ENCODE measurements at places on chromosomes 3 and 15. TPM values are rescaled to one million over a fixed set of nuclear protein-coding genes. Genes with fewer than 3 reads are reported as not detected.

GRCh38 chr3:5011555-5012256, 32.5 kb downstream of the BHLHE40 start:
- DNase-seq = no peak

DNA sequence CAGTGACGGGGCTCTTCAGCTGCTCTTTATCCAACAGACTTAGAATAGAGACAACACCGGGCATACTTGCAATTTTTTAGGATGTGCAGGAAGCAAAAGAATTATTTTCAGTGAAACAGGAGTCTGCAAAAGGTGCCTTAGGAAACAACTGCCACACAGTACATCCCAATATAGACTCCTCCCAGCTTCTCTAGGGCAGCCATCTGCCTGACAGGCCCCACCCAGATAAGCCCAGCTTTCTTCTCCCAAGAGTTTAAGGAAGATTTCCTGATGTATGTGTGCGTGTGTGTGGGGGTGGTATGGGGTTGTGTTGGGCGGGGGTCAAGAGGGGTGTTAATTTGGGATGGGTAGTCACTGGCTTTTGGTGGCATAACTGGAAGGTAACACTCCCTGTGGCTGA, 21.5 kb downstream of the MAP2K1 start:
- no peak for DNase-seq

- no peak for DNase-seq
These were observed 10.6 kb downstream of the FAM131A start for GRCh38 chr3:184348057-184348382.

DNA sequence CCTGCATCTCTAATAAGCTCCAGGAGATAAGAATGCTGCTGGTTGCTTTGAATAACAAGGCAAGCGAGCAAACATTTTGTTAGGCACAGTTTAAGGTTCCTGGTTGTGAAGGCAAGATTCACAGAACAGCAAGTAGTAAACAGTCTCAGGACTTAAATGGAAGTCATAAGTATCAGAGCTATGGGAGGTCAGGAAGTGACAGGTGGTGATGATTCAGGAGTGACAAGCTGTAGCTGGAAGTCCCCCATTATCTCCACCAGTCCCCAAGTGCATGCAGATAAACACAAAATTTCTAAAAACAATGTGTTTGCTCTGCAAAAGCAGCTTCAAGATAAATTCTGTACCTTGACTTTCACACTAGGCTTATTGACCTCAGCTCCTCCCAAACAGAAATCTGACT, 3.3 kb downstream of the FETUB start:
- DNase-seq = no peak

GRCh38 chr3:99896482-99896881, 78.8 kb downstream of the CMSS1 start:
- no peak for DNase-seq

DNA sequence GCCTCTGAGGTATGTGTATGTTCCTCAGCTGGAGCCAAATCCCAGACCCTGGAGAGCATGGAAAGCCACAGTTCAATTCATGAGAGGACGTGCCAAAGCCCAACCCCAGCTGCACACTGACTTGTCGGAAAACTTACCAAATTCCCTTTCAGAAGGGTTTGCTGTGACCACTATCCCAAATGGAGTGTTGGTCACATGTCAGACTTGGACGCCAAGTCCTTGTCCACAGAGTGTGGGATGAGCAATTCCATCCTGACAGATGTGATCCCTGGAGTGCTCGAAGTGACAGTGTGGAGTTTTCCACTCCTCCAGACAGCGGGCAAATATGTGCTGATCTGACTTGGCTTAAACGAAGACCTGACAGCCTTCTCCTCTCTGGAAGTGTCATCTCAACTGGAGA, 71.2 kb downstream of the RORA start:
- DNase-seq = no peak

- no peak for DNase-seq
These were observed 64.7 kb upstream of the CCDC39 start for GRCh38 chr3:180743813-180744590.

Gene EHHADH
- 7.8 TPM for total RNA-seq

- DNase-seq = no peak
These were observed 583.8 kb upstream of the NECTIN3 start for GRCh38 chr3:110487840-110488239.

Gene PRTG
- total RNA-seq = 11.4 TPM

DNA sequence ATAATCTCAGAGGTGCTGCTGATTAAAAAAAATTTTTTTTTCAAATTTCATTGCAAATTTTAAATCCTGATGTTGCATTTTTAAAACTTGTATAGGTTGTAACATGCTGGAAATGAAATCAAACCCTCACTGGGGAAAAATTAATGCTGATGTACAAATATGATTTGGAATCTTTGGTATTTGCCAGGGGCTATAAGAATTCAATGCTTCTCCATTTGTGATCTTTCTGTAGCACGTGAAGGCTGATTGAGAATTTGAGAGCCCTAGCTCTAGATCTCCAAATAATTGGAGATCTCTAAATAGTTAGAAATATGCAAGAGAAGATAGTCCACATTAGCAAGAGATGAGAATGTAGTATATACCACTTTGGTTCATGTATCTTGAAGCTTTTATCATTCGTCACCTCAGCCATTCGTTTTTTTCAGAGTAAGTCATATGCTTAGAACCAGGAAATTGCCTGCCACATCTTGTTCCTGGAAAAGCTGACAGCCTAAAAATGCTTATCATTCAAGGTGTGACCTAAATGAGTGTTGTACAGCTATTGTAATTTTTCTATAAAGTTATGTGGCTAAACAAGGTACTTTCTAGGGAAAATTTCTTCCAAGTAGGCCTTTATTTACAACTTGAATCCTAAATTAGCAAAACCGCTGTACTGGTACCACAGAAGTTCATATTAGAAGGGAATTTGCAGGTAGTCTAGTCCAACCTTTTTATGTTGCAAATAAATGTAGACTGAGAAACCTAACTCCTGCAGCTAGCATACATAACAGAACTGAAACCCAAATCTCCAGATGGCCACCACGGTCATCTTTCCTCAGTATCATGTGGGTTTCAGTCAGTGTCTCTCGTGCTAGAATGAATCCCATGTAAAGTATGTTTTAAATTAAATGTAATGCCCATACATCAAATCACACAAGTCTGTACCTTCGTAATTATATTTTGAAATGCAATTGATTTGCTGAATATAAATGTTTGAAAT, 48.5 kb downstream of the FNDC3B start:
- no peak for DNase-seq

- no peak for DNase-seq
These were observed 2.2 kb downstream of the RGMA start for GRCh38 chr15:93086791-93087190.

DNA sequence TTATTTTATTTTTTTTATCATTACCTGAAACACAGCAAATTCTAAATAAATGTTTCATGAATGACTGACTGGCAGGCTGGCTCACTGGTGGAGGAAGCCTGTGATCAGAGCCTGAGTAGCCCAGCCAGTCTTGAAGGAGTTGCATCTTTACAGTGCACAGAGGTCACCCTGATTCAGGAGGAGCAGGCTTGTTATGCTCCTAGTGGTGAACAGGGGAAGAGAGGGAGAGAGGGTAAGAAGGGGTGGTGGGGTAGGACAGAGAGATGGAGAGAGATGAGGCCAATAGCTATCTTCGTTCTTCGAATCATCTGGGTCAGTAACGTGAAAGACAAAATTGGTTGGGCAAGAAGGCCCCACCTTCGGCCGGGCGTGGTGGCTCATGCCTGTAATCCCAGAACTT, 202.6 kb upstream of the MCTP2 start:
- DNase-seq = no peak

Data from Panc1 (cell line).